ENCODE measurements at places on chromosomes 6 and 20.
A peak's percentile ranks its signal among the peaks of the same experiment; 100 is the strongest.

DNA sequence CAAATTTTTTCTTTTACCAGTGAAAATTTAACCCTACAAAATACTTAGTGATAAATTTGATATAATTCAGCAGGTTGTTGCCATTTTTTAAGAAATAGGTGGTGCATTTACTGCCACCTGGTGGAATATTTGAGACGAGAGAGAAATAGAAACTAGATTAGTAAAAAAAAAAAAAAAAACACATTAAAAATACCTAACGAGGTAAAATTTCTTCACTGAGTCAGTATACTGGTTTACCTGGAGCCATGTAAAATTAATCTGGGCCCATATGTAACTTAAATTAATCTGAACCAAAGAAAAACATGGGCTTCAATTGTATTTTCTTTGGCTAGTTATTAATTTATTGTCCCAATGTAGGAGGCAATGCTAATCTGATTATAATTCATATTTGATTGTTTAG lies 520.8 kb downstream of the EPM2A start:
- DNase-seq, result peak; percentile 27

DNA sequence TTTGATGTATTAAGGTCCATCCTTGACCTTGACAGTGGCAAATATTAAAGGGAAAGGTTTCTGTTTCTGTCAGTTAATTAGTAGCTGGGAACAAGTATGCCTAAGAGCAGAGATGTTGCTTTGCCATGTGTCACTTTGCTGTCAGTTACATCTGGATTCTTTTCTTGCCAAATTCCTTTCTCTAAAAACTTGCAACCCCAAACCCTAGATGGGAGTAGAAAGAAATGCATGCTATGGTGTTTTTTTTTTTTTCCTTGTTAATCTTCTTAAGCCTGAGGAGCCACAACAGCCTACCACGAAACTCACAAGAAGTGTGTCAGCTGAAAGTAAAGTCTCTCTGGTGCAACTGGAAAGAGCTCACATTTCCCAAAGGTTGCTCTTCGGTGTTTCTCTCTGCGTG lies 18.0 kb upstream of the CLDN20 start:
- DNase-seq, result no peak

- no peak for DNase-seq
Measured at GRCh38 chr6:21436625-21437024, 156.9 kb upstream of the SOX4 start.

GRCh38 chr6:116066789-116067188 lies 6.1 kb upstream of the FRK start:
- DNase-seq, result no peak

GRCh38 chr20:37376324-37376723 lies 30.4 kb downstream of the SRC start:
- DNase-seq, result no peak

GRCh38 chr6:32807020-32807580 lies 9.7 kb downstream of the HLA-DOB start:
- DNase-seq, result no peak

DNA sequence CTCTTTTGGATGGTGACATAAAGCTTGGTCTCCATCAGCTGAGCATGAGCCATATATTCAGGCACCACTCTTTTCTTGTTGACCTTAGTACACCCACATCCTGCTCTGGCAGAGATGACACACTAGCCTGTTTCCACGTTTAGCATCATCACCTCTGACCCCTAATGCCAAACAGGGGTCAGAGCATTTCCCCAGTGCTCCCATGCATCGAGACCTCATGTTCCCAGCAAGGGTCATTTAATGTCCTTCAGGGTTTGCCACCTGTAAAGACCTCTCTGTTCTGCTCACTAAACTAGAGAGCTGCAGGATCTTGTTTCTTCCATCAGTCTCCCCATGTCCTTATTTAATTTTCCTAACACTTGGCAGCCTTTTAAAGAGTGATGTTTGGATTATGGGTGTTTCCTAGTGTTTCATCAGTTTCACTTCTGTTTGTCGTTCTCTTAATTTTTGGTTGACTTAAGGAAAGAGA lies 97.5 kb downstream of the AIG1 start:
- no peak for DNase-seq

DNA sequence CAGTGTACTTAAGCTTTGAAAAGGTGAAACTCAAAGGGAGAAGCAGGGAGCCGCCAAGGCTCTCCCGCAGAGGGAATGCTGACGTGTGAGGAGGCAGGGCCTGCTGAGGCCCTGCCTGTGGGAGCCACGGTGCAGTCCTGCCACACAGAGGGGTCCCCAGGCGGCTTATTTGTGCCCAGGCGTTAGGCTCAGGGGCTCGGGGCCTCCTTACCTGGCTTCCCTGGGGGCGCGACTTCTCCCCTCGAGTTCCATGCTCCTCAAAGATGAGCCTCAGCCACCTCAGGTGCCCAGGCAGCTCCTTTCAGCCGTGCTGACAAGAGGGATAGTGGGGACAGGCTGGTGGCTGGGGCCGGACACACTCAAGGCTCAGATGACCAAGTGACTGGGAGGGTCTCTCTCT lies 2.2 kb upstream of the KIF25 start:
- no peak for DNase-seq

- no peak for DNase-seq
Measured at GRCh38 chr6:62614442-62614841, 328.4 kb upstream of the KHDRBS2 start.

- no peak for DNase-seq
Measured at GRCh38 chr6:155936127-155936526, 480.5 kb upstream of the NOX3 start.

GRCh38 chr6:116332096-116332495 lies 38.7 kb upstream of the DSE start:
- DNase-seq, result no peak

DNA sequence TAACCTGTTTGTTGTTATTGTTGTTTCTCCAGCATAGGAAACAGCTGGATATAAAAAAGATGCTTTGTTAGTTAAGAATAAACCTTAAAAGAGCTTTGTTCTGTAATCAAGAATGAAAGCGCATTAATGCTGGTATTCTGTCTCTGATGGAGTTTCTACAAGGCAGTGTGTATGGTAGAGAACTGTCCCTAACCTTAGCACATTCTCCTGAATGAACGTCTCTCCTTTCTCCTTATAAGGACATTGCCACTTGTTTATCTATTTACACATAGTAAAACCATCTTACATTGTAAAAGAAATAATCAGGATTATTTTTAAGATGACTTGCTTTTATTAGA lies 33.8 kb upstream of the LCA5 start:
- no peak for DNase-seq

DNA sequence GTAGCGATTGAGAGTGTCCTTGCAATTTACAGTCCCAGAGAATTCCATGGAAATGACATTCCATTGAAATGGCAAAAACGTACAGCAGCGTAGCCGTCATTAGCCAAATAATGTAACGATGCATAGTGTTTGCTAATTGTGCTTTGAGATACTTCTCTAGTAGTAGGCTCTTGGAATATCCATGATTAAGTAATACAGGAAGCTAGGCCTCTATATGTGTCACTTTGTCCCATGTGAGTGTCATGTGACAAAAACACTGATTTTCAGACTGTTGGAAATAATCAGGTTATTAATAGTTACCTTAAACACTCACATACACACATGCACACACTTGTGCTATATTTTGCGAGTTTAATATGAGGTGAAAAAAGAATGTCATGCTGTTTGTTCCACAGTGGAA lies 35.2 kb downstream of the SLX4IP start:
- no peak for DNase-seq

GRCh38 chr6:11650025-11650696 lies 112.6 kb downstream of the TMEM170B start:
- DNase-seq, result no peak

DNA sequence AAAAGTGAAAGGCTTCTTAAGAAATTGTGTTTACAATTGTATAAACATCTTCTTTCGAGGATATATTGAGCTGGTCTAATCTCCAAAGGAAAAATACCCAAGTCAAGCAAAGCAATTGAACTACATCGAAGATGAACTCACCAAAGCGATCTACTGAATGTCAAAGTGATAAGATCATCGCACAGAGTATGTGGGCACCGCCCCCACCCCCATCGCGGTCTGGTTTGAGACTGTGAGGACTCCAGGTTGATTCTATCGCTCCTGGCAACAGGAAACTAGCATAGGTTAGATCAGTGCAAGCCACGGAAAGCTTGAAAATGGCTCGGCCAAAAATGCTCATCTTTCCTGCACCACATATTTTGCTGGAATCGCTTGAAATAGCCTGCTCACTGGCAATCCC lies 133.2 kb upstream of the RPS6KA2 start:
- no peak for DNase-seq

DNA sequence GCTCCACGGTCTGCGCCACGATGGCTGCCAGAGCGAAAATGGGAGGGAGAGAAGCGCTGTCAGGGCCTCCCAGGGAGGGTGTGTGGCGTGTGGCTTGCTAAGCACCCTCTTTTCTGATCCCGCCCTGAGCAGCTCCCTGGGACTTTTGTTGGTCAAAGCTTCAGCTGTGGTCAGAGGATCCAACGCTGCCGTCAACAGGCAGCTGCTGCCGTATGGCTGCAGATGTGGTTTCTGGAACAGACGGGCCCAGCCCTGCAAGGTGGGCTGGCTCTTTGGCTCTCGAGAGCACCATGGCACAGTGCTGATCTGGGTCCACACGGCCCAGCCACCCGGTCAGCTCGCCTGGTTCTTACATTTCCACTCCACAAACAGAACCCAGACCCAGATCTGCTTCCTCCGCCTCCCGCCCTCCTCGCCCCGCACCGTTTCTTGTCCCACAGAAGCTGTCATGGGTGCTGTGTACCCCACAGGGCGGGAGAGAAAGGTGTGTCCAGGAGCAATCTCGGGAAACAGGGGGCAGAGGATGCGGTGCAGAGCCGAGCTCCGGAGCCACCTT lies 86.0 kb upstream of the BHLHE23 start:
- no peak for DNase-seq

DNA sequence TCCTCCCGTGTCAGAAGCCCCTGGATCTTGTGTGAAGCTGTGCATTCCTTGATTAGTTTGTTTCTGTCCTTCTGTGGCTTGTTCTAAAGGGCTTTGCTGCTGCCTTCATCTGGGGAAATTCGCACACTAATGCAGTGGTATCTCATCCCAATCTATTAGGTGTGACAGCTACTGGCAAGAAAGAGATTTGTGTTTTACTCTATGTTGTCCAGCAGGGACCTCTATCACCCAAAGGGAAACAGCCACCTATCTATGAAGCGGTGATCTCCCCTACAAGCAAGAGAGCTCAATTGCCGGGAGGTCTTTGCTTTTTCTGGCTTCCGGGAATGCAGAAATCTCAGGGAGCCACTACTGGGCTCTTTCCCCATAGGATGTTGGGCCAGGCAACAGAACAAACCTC lies 151.8 kb downstream of the NRN1 start:
- no peak for DNase-seq
